DMS 273 treated with DMSO at 0.1 percent for 48 hours (cell line): ENCODE measurements at places on chromosomes 3 and 15.

DNA sequence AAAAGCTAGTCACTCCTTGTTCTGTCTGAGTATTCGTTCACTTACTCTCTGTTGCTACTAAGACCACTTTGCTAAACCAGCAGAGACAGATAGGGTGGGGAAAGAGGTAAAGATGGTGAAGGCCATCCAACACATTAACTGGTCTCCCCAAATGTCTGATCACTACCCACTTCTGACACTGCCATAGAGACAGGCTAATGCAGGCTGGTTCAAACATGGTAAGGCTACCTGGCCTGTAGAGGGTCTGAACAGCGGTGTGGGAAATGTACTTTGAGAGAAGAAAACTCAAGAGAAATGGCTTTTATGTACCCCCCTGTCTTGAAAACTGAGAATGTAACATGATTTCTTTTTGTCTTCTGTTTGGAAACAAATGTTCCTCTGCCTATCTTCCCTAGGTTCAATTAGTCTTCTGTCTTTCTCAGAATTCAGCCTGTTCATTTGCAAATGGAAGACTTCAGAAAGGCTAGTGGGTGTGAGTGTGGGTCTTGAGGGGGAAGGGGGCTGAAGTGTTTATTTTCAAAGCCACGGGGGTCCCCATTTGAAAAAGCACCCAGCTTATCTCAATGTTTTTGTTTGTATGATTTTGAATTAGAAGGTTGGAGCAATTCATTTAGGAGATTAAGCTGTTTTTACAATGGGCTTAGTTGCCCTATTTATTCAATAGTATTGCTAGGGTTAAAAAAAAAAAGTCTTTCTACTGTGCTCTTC, 15.8 kb downstream of the ALDH1A2 start:
- DNase-seq: no peak

GRCh38 chr15:100786901-100787566, 92.6 kb upstream of the ALDH1A3 start:
- no peak for DNase-seq

- DNase-seq: no peak
Measured at GRCh38 chr3:118573912-118574311, 460.7 kb downstream of the IGSF11 start.

- DNase-seq: no peak
Measured at GRCh38 chr3:140176526-140176925, 241.5 kb downstream of the CLSTN2 start.

GRCh38 chr3:172087602-172088580, 48.5 kb downstream of the FNDC3B start:
- peak; percentile 32 for DNase-seq

GRCh38 chr15:83578691-83579090, 75.2 kb upstream of the ADAMTSL3 start:
- no peak for DNase-seq
